ENCODE measurements at places on chromosomes 2 and 18.

- no peak for ATAC-seq
These were observed 419.9 kb downstream of the TDRD15 start for GRCh38 chr2:21543630-21544029.

- ATAC-seq, result no peak
These were observed 12.7 kb upstream of the CDK15 start for GRCh38 chr2:201793631-201794030.

DNA sequence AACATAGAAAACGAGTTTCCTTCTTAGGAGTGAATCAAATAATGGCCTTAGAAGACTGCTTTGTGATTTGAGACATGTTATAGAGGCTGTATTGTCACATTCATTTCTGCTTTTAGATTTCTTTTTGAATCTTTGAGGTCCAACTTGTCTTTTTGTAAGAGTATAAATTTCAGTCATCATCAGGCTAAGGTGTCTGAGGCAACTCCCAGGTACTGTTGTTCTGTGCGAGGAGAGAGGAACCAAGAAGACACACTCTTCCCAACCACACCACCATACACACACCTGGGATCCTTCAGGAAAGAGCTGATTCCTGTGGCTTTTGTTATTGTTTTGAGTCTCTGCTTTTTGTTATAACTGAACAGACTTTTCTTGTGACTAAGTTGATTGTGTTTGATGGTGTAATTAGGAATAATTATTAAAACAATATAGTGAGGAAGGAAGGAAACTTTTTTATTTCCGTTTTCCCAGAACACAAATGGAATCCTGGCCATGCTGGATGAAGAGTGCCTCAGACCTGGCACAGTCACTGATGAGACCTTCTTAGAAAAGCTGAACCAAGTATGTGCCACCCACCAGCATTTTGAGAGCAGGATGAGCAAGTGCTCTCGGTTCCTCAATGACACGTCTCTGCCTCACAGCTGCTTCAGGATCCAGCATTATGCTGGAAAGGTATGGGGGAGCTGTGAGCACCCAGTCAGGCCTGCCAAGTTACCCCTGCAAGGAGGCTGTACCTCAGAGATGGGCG is 140.4 kb downstream of the MYO1B start:
- no peak for ATAC-seq

- peak; percentile 58 for ATAC-seq
These were observed 216.9 kb downstream of the HAUS1 start for GRCh38 chr18:46320928-46321711.

- ATAC-seq, result no peak
These were observed 580.9 kb upstream of the HNMT start for GRCh38 chr2:137383391-137383790.

- no peak for ATAC-seq
These were observed 1004.6 kb upstream of the TMEFF2 start for GRCh38 chr2:193199322-193199721.

GRCh38 chr2:62412347-62412742 is 93.7 kb downstream of the TMEM17 start:
- no peak for ATAC-seq

DNA sequence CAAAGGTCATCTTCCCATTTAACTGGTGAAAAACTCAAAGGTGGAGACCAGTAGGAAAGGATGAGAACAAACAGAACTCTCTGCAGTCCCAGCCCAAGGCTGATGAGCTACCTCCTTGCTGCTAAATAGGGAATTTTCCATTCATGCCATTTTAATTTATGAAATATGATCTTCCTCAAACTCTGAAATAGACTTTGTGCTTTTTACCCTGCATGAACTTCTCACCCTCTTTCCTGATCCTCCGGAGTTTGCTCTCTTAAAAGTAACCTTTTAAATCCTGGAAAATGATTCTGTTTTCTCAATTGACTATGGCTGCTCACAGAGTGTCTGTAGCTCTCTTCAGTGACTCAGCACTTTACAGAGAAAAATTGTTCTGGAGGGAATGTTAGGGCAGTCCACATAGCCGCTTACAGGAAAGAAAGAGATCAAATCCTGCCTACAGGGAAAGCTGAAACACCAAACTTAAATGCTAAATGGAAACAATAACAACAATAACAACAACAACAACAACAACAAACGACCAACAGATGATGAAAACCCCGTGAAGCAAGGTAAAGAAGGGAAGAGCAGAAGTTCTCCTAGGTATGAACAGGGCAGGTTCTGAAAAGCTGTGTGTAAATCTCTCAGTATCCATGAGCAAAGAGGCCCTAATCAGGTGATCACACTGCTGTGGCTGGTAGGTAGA is 79.8 kb upstream of the SESTD1 start:
- peak; percentile 88 for ATAC-seq

DNA sequence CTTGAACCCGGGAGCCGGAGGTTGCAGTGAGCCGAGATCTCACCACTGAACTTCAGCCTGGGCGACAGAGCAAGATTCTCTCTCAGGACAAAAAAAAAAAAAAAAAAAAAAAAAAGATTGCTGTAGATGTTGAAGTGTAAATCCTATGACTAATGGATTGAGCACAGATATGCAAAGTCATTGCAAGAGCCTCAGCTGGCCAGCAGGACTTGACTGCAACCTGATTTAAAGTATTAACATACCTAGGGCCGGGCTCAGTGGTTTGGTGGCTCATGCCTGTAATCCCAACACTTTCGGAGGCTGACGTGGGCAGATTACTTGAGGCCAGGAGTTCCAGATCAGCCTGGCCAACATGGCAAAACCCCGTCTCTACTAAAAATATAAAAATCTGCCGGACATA is 103.4 kb upstream of the MSH2 start:
- peak; percentile 42 for ATAC-seq

- peak; percentile 87 for ATAC-seq
These were observed 94.1 kb upstream of the CD302 start for GRCh38 chr2:159891917-159892730.
